ENCODE measurements at places on chromosomes 4 and X.
A peak's percentile ranks its signal among the peaks of the same experiment; 100 is the strongest.

DNA sequence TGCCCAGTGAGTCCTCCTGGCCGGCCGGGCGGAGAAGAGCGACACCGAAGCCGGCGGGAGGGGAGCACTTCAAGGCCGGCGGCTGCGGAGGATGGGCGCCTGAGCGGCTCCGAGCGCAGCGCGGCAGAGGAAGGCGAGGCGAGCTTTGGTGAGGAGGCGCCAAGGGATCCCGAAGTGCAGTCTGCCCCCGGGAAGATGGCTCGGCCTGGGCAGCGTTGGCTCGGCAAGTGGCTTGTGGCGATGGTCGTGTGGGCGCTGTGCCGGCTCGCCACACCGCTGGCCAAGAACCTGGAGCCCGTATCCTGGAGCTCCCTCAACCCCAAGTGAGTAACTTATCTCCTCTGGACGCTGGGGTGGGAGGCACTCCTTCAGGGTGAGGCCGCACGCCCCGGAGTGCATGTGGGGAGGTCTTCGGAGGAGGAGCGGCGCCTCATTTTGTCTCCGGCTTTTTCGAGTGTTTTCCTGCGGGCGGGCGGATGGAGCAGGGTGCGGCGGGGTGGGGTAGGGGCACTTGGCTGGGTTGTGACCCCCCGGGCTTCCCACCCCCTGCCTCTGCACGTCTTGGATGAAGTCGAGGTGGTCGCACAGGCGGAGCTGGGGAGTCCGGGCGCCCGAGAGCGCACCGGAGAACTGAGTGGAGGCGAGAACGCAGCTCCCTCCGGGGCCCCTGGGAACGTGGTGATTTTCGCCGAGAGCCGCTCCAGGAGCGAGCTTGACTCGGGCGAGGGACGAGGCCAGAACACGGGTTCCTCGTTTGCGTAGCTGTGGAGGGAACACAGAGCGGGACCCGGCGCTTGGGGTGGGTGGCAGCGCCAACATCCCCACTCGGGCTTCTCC lies 979 bp downstream of the EFNB1 start:
- DNase-seq, result no peak

- DNase-seq, result no peak
Measured at GRCh38 chrX:19707246-19707871, 180.0 kb downstream of the SH3KBP1 start.

DNA sequence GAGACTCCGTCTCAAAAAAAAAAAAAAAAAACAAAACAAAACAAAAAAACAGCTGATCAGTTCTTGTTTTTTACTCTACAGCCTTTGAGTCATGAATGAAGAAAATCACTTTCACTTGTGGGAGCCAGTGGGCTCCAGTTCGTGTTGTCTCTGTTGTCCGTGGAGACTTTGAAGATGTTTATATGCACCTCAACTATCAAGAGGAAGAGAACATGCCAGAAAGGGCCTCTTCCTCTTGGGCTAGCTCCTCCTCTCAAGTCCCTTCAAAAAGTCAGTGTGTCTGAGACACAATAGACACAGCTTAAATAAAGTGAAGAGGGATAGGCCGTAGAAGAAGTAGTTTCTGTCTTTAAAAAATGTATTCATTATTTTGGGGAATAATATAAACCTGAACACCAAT lies 182.7 kb downstream of the KDR start:
- DNase-seq, result no peak

GRCh38 chrX:150842198-150842685 lies 56.2 kb downstream of the CD99L2 start:
- no peak for DNase-seq

DNA sequence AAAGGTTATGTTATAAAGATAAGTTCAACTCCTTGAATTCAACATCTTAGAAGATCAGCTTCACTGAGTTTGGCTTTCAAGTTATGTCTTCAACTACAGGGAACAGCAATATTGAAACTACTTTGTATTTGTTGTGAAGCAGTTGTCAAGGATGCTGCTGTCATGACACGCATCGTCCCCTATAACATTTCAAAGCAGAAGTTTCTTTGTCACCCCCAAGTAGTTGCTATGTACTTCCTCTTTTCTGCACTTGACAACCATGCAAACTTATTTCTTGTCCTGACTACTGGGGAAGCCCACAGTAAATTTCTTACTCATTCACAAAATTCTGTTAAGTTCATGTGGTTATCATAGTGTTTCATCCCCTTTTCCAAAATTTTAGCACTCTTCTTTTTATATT lies 14.3 kb downstream of the ANTXR2 start:
- no peak for DNase-seq

DNA sequence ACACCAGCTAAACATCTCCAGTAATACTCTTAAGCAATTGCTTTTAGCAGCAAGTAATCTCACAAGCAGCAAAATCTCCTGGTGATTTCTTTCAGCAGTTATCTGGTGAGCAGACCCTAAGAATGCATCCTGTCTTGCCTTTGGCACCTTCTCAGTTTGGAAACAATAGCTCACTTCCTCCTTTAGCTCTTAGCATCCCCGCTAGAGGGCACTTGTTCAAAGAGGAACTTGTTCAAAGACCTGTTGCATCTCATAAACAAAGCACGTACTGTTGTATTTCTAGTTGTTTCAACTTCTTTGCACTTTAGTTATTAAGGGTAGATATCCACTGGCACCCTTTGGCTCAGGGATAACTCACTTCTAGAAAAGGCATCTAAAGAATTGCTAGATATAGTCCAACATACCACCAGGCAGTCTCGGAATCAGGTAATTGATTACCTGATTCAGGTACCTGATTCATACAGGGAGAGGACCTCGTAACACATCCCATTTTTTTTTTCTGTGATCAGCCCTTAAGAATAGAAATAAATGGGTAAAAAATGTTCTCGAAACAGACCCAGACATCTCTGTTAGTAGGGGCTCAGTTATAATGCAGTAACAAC lies 81.9 kb upstream of the QRFPR start:
- DNase-seq, result peak; percentile 37

- no peak for DNase-seq
Measured at GRCh38 chr4:8467016-8467415, 26.4 kb downstream of the TRMT44 start.

DNA sequence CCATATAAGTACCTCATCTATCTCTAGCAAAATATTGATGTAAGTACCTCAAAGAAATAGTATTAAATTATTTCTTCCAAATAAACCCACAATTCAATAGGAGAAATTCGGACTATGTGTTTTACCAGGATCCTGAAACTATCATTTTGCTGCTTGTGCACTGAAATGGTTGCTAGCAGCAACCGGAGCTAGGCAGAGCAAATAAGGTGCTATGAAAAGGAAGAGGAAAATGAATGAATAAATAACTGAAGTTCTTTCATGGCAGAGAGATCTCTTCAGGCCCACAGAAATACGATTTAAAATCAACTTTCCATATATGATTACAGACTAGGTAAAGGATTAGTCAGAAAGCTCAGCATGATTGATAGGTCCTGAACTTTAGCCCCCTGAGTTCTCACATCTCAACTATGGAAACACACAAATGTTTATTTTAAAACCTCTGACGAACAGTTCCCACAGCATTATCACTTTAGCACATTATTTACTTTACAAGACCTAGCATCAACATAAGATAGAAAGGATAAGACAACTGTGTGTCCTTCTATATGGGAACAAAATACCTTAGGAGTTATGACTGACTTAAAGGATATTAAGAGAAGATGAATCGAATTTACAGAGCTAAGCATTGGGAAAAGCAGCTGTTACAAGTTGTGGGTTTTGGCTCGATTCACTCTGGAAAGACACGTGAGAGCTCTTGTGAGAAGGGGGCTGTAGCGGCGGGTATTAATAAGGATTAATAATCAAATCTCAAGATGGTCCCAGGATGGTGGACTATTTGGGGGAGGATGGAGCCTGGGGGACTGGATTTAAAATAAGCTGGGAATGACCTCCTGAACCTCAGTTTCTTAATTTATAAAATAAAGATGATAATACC lies 104.3 kb downstream of the CORIN start:
- DNase-seq, result no peak

DNA sequence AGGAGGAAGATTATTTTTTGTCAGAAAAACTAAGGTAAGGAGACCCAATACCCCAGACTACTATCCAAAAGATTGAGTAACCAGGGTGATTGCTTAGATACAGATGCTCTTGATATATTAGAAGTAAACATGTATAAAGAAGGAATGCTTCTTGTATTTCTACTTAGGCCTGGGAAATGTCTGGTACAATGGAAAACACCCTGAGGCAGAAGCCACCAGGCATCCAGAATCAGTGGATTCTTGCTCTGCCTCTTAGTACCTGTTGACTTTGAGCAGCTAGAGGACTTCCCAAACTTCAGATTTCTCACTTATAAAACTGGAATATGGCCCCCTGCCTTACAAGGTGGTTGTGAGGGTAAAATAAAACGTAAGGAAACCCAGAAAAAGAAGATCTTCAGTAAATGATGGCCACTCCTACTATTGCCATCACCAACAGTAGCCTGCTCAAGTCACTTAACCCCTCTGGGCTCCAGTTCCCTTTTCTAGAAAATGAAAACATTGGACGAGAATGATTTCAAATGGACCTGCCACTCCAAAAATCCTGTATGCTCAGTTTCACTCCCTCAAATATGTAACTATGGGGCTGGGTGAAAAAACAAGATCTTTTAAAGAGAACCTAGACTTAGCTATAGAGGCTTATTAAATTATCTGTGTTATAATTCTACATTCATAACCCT lies 56.6 kb downstream of the AMELX start:
- no peak for DNase-seq

DNA sequence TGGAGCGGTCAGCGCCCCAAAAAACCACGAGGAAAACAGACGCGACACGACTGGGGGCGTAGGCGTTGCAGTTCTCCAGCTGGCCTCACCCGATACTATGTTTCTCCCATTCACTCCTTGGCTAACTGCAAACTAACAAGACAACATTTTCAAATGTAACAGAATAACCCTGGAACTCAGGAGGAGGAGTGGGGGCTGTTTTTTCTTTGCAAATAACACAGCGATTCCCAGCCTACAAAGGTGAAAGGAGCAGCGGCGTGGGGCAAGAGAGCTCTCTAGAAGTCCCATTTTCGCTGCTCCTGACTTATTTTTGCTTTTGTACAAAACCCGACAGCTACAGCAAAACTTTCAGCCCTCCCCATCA lies 1.6 kb downstream of the SOX3 start:
- no peak for DNase-seq

- DNase-seq, result no peak
Measured at GRCh38 chr4:183422962-183423631, 21.3 kb upstream of the CDKN2AIP start.

DNA sequence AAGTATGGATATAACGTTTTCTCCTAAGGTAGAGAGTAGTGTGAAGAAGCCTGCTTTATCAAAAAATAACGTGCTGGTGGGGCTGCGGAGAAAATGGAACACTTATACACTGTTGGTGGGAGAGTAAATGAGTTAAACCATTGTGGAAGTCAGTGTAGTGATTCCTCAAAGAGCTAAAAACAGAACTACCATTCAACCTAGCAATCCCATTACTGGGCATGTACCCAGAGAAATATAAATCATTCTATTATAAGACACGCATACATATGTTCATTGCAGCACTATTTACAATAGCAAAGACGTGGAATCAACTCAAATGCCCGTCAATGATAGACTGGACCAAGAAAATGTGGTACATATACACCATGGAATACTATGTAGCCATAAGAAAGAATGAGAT lies 196.4 kb downstream of the DMD start:
- DNase-seq, result no peak

- no peak for DNase-seq
Measured at GRCh38 chr4:825063-825970, 612 bp downstream of the CPLX1 start.

DNA sequence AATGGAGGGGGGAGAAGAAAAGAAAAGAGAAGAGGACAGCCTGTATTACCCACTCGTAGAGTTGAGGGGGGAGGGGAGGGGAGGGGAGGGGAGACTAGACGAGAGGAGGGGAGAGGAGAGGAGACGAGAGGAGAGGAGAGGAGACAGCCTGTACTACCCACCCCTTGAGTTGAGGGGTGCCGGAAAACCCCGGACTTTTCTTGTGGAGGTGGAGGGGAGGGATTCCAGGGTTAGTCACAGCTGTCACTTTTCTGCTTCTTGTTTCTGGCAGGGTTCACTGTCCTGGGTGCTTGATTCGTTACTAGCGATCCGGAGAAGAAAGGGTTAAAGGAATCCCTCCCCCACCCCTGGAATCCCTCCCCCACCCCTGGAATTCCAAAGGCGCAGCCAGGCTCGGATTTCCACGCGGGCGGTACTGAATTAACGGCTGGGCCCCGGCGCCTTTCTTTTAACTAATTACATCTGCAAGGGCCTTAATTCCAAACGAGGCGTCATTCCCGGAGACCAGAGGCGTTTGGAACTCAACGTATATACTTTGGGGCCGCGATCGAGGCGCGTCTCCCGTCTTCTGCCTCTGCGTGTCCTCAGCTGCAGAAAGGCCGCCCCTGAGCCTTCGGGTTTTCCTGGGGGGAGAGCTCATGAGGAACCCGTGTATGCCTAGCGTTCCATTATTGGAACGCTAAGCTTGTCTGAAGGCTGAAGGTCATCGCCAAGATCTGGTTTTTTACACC lies 20.1 kb upstream of the CSF2RA start:
- DNase-seq, result no peak

DNA sequence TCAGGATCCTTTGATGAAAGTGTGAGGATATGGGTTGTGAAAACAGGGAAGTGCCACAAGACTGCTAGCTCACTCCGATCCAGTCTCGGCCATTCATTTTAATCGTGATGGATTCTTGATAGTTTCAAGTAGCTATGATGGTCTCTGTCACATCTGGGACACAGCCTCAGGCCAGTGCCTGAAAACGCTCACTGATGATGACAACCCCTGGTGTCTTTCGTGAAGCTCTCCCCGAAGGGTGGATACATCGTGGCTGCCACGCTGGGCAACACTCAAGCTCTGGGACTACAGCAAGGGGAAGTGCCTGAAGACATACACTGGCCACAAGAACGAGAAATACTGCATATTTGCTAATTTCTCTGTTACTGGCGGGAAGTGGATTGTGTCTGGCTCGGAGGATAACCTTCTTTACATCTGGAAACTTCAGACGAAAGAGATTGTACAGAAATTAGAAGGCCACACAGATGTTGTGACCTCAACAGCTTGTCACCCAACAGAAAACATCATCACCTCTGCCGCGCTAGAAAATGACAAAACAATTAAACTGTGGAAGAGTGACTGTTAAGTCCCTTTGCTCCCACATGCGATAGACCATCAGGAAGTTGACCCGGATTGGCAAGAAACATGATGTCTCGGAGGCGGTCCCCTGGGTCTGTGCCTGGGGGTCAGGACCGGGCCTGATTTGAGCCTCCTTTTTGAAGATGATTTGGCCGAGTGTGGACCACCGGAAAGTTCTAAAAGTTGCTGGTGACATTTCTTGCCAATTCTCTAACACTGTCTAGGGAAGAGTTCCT lies 22.2 kb downstream of the LIAS start:
- no peak for DNase-seq

GRCh38 chrX:8548446-8548845 lies 83.8 kb downstream of the VCX3B start:
- DNase-seq, result no peak

Measured in AG09309 (cell line).